ENCODE measurements at places on chromosomes 6 and 20. TPM values are rescaled to one million over a fixed set of nuclear protein-coding genes. Genes with fewer than 3 reads are reported as not detected.

GRCh38 chr6:135932651-135933050 lies 81.2 kb downstream of the PDE7B start:
- no peak overlapping the region for H3K4me3 ChIP-seq
- H3K27ac ChIP-seq, result no peak overlapping the region
- H3K4me1 ChIP-seq, result no peaks in the 10 kb centered on the region
- no peak for DNase-seq

DNA sequence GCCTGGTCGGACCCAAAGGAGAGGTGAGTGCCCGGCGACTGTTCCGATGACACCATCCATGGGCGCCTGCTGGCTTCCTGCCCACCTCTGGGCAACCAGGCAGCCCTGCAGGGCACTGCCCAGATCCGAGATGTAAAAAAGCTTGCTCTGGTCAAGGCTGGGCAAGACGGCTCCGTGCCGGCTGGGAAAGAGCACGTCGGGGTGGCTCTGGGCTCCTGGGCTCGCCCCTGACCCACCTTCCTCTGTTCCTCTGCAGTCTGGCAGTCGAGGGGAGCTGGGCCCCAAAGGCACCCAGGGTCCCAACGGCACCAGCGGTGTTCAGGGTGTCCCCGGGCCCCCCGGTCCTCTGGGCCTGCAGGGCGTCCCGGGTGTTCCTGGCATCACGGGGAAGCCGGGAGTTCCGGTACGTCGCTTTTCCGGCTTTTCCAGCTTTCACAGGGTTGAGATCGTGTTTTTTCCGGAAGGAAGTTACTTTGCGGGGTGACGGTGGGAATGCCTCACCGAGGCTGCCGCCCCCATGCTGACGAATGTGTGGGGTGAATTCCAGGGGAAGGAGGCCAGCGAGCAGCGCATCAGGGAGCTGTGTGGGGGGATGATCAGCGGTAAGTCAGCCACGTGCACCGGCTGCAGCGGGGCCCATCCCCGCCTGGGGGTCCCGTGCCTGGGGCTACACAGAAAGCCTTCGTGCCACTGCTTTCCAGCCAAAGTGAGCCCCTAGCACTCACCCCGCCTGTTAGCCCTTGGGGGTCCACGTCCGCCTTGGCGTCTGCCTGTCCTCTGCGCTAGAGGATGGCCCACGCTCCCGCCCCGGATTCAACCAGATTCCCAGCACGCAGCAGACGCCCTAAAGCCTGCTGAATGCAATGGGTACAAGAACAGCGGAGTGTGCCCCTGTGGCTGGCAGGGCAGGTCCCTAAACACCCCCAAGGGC lies 19.3 kb downstream of the COL9A3 start:
- peaks cover 3% of the 10 kb centered on the region for H3K27me3 ChIP-seq
- H3K4me3 ChIP-seq, result no peak overlapping the region
- DNase-seq, result no peak
- no peaks in the 10 kb centered on the region for H3K4me1 ChIP-seq
- no peak overlapping the region for H3K27ac ChIP-seq

GRCh38 chr6:44980841-44981240 lies 347.3 kb upstream of the RUNX2 start:
- H3K27ac ChIP-seq, result no peak overlapping the region
- no peak overlapping the region for H3K4me3 ChIP-seq
- H3K4me1 ChIP-seq, result peaks cover 43% of the 10 kb centered on the region
- no peak for DNase-seq
- no peaks in the 10 kb centered on the region for H3K36me3 ChIP-seq
- H3K27me3 ChIP-seq, result no peaks in the 10 kb centered on the region

DNA sequence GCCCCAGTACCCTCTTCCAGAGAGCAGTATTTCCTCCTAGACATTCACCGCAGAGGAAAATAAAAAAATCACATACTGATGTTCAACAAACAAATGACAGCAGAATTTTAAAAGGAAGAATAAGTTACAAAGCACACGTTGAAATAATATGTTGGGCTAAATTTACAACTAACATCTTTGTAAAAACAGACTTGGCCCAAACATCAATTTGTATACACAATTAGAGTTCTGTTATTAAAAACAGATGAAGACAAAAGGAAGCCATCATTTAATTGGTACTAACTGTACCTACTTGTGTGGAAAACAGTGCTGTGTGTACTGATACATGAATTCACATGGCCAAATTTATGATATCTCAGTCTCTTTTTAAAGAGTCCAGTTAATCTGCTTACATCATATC lies 46.3 kb downstream of the KIF6 start:
- H3K36me3 ChIP-seq, result no peaks in the 10 kb centered on the region
- H3K27me3 ChIP-seq, result peaks cover 3% of the 10 kb centered on the region
- no peak overlapping the region for H3K27ac ChIP-seq
- no peak for DNase-seq
- H3K4me1 ChIP-seq, result no peaks in the 10 kb centered on the region
- no peak overlapping the region for H3K4me3 ChIP-seq

- H3K4me1 ChIP-seq, result peaks cover 83% of the 10 kb centered on the region
- no peak for DNase-seq
- no peak overlapping the region for H3K4me3 ChIP-seq
Observed at GRCh38 chr20:51429696-51430095, 112.8 kb downstream of the NFATC2 start.

GRCh38 chr6:141464490-141464889 lies 668.2 kb upstream of the GJE1 start:
- H3K27ac ChIP-seq, result no peak overlapping the region
- peaks cover 13% of the 10 kb centered on the region for H3K4me1 ChIP-seq
- H3K4me3 ChIP-seq, result no peak overlapping the region
- no peak for DNase-seq
- H3K36me3 ChIP-seq, result no peaks in the 10 kb centered on the region

Gene HLA-DQB1
- 9.7 TPM for total RNA-seq

Gene ZSCAN23
- total RNA-seq, result 1.1 TPM

Gene RAB23
- 1.7 TPM for total RNA-seq

Gene KLHDC3
- 48.1 TPM for total RNA-seq

Gene ZNF311
- total RNA-seq, result 1.3 TPM

Gene AKAP12
- total RNA-seq, result 3.8 TPM

Data from activated CD4-positive, alpha-beta memory T cell treated with anti-CD3 and anti-CD28 coated beads for 36 hours (primary cell).